HT-29 (cell line): ENCODE measurements at places on chromosomes 2 and 18. TPM values are rescaled to one million over a fixed set of nuclear protein-coding genes. Genes with fewer than 3 reads are reported as not detected.

Gene ASTL
- 0.18 and 2.5 TPM in 2 replicates for total RNA-seq

Gene DLX1
- 0.08 and 0.18 TPM in 2 replicates for total RNA-seq

Gene LYG1
- 0.08 TPM in 1 of 2 replicates, not detected in the other for total RNA-seq

Gene KCMF1
- 39.2 and 47.6 TPM in 2 replicates for total RNA-seq

Gene GRHL1
- total RNA-seq = 5.5 and 8.7 TPM in 2 replicates

Gene LBH
- total RNA-seq = 0.10 and 0.42 TPM in 2 replicates

Gene HOXD13
- total RNA-seq = 1.4 and 1.5 TPM in 2 replicates

Gene UBE2E3
- total RNA-seq = 34.9 and 40.2 TPM in 2 replicates

Gene DSG4
- total RNA-seq = 0.03 and 0.38 TPM in 2 replicates

Gene PASK
- 13.4 and 15.9 TPM in 2 replicates for total RNA-seq

Gene IMP4
- total RNA-seq = 170 and 172 TPM in 2 replicates

Gene TRABD2A
- total RNA-seq = 2.3 and 3.1 TPM in 2 replicates

Gene CDH20
- not detected in 2 replicates for total RNA-seq

Gene OTOS
- not detected in 2 replicates for total RNA-seq

Gene ITGB1BP1
- total RNA-seq = 27.4 and 33.5 TPM in 2 replicates

Gene ESPNL
- total RNA-seq = not detected in 2 replicates

Gene ZNF521
- total RNA-seq = 0.08 and 0.21 TPM in 2 replicates

Gene TNP1
- not detected in 2 replicates for total RNA-seq

Gene SALL3
- total RNA-seq = not detected in 2 replicates

Gene GFPT1
- 20.5 and 21.5 TPM in 2 replicates for total RNA-seq

Gene RAPGEF4
- not detected in 2 replicates for total RNA-seq

Gene BMP10
- total RNA-seq = not detected in 2 replicates

Gene SLC30A3
- not detected in 2 replicates for total RNA-seq

Gene AGXT
- 1.6 and 3.0 TPM in 2 replicates for total RNA-seq

Gene SLC5A7
- total RNA-seq = not detected in 2 replicates

Gene DAPL1
- total RNA-seq = not detected in 2 replicates

Gene LIPG
- 96.0 and 112 TPM in 2 replicates for total RNA-seq

Gene QPCT
- total RNA-seq = 54.2 and 54.3 TPM in 2 replicates

Gene CD302
- total RNA-seq = 1.8 and 2.0 TPM in 2 replicates

Gene SOWAHC
- 51.6 and 56.5 TPM in 2 replicates for total RNA-seq

Gene WDR33
- total RNA-seq = 23.4 and 26.0 TPM in 2 replicates

Gene LIMS3
- 1.3 and 2.0 TPM in 2 replicates for total RNA-seq

Gene LRRFIP1
- 91.0 and 97.1 TPM in 2 replicates for total RNA-seq

Gene CLEC4F
- not detected in 2 replicates for total RNA-seq

Gene MDH1B
- total RNA-seq = 0.44 TPM in 1 of 2 replicates, not detected in the other

Gene ALLC
- not detected in 2 replicates for total RNA-seq

Gene ARHGEF33
- total RNA-seq = 1.9 TPM in 1 of 2 replicates, not detected in the other

Gene POMC
- total RNA-seq = not detected in 2 replicates
